ENCODE measurements at places on chromosomes 6 and 20.

GRCh38 chr6:80316686-80317231, 210.3 kb downstream of the BCKDHB start:
- DNase-seq = no peak

- DNase-seq = no peak
Measured at GRCh38 chr20:50789968-50790650, 4.8 kb upstream of the BCAS4 start.

- DNase-seq = no peak
Measured at GRCh38 chr6:39416728-39417127, 94.2 kb upstream of the KCNK16 start.

- DNase-seq = no peak
Measured at GRCh38 chr20:12911372-12911771, 97.4 kb upstream of the SPTLC3 start.

- DNase-seq = no peak
Measured at GRCh38 chr6:29502597-29502996, 14.8 kb upstream of the MAS1L start.

DNA sequence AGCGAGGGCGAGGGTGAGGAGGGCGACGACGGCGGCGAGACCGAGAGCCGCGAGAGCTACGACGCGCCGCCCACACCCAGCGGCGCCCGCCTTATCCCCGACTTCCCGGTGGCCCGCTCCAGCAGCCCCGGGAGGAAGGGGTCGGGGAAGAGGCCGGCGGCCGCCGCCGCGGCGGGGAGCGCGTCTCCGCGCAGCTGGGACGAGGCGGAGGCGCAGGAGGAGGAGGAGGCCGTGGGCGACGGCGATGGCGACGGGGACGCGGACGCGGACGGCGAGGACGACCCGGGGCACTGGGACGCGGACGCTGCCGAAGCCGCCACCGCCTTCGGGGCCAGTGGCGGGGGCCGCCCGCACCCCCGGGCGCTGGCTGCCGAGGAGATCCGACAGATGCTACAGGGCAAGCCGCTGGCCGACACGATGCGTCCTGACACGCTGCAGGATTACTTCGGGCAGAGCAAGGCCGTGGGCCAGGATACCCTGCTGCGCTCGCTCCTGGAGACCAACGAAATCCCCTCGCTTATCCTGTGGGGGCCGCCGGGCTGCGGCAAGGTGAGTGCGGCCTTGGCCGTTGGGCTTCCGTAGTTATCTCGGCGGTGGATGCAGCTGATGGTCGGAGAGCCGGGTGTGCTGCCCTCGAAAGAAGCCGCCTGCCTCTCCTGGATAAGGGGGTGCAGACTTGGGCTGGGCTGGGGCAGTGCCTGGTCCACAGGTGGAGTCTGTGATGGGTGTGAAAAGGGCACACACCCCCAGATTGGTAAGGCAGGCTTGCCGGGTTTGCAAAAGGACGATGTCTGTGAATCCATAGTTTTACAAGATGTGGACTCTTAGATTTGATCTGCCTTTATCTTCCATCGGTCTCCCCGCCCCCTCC, 938 bp downstream of the WRNIP1 start:
- DNase-seq = no peak

GRCh38 chr6:150410399-150410798, 41.6 kb downstream of the IYD start:
- no peak for DNase-seq

GRCh38 chr6:124433387-124434160, 528.7 kb upstream of the RNF217 start:
- no peak for DNase-seq

- DNase-seq = no peak
Measured at GRCh38 chr6:15102241-15102640, 143.6 kb upstream of the JARID2 start.

- no peak for DNase-seq
Measured at GRCh38 chr20:45096781-45097180, 4.1 kb downstream of the KCNS1 start.

GRCh38 chr6:73728548-73729205, 32.7 kb downstream of the CD109 start:
- DNase-seq = no peak

GRCh38 chr6:134647861-134648260, 302.0 kb downstream of the ALDH8A1 start:
- DNase-seq = no peak

DNA sequence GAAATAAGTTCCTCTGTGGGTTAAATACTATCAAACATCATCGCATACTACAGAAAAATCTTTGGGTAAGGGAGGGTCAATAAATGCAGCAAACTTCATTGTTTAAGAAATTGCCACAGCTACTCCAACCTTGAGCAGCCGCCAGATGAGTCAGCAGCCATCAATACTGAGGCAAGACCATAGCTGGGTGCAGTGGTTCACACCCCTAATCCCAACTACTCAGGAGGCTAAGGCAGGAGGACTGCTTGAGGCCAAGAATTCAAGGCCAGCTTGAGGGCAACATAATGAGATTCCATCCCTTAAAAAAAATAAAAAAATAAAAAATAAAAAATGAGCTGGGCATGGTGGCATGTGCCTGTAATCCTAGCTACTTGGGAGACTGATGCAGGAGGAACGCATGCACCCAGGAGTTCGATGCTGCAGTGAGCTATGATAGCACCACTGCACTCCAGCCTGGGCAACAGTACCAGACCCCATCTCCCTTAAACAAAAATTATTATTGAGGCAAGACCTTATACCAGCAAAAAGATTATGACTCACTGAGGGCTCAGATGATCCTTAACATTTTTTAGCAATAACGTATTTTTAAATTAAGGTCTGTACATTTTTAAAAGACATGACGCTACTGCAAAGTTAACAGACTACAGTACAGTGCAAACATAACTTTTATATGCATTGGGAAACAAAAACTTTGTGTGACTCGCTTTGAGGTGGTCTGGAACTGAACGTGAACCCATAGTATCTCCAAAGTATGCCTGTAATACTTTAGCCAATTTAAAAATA, 8.8 kb downstream of the SRPK1 start:
- no peak for DNase-seq

GRCh38 chr20:25195962-25196785, 662 bp downstream of the ENTPD6 start:
- DNase-seq = peak; percentile 34

DNA sequence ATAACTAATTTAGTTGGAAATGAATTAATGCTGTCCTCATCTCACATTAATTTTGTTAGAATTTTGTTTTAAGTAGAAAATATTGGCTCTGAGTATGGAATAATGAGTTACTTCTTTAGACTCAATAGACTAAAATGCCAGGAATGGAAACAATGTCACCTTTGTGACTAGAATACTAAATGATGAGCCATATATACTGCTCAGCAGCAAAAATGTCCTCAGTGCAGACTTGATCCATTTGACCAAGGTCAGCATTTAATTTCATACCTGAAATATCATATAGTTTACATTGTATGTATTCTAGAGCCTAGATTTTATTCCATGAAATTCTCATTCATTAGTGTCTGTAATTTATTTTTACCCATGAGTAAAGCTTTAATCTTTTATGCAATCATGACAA, 217.7 kb downstream of the ADGRB3 start:
- DNase-seq = no peak

DNA sequence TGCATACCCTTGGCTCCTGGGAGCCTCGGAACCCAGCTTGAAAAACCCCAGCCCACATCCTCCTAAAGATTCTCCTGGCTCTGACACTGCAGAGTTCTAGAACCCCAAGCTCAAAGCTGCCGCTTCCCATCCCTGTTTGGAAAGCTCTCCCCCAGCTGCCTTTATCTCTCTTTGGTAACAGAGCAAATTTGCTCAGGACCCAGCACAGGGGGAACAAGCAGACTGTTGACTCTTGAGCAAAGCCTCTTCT, 38.9 kb downstream of the HNF4A start:
- no peak for DNase-seq

GRCh38 chr20:59603781-59604541, at the start of gene PHACTR3:
Gene PHACTR3, plus strand, starts transcription at chr20:59604540. Its CDS starts 475 bp downstream, at chr20:59605015.
- DNase-seq = peak; percentile 42

DNA sequence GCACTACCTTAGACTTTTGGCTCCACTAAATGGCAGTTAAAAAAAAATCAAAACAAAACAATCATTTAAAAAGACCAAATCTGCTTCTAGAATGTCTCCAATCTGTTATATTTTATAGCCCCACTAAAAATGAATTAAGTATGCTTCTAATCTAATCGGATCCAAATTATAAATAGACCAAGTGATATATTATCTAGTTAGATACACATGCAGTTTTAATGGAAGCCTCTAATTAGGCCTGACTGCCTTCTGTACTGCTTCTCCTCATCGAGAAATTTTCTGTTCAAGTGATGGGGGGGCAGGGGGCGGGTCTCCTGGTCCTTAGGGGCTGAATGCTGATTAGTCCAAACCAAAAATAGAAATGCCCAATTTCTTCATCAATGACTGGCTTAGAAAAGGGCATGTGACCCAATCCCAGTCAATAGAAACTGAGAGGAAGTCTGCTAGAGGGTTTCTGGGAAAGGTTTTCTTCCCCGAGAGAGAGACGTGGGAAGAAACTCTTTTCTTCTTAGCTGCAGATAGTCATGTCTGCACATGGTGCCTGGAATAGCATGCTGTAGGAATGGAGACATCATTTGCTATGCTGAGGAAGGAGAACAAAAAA, 6.9 kb downstream of the SESN1 start:
- DNase-seq = no peak
